Left forelimb (tissue), 1 donor: ENCODE measurements at places on chromosomes 16 and 17.

DNA sequence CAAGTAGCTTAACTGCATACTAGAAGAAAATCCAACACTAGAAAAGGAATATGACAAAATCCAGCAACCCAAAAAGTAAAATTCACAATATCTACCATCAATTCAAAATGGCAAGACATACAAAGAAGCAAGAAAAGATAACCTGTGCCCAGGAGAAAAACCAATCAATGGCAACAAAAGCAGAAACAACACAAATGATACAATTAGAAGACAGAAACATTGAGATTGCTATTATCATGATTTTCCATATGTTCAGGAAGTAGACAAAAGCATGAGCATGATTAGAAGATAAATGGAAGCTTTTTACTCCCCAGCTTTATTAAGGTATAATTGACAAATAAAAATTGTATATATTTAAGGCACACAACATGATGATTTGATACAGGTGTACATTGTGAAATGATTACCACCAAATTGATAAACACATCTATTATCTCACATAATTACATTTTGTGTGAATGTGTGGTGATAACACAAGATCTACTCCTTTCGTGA lies 117.3 kb downstream of the CA10 start:
- no peak for DNase-seq

DNA sequence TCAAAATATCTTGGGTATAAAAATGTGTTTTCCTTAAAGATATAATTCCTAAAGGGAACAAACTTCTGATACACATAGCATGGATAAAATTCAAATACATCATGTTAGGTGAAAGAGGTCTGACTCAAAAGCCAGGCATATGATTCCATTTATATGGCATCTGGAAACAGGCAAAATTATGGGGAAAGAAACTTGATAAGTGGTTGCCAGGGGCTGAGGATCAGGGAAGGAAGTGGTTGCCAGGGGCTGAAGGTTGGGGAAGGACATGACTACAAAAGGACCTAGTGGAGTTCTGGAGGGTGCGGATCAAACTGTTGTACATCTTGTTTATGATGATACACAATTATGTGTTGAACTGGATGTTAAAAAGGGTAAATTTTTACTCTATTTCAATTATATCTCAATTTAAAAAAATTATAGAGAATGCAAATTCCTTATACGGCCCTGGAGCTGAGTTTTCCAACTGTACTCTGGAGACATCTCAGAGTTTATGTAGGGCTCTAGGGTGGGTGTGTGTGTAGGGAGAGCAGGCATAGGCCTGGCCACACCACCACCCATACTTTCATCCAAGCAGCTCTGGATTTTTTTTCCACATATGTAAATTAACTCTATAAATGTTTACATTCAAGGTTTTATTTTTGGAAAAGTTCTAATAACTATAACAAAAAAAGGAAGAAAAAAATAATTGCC lies 55.0 kb downstream of the AMFR start:
- no peak for DNase-seq

- DNase-seq: no peak
Measured at GRCh38 chr17:49783071-49783715, 5.3 kb upstream of the KAT7 start.

- DNase-seq: peak; percentile 81
Measured at GRCh38 chr17:68290955-68291835, at the start of the genes ARSG and SLC16A6. TSS of gene ARSG (plus strand) at chr17:68291495. CDS start at chr17:68307494, 15,999 bp downstream. TSS of gene SLC16A6 (minus strand) at chr17:68291127. CDS start at chr17:68278320, 12,807 bp downstream.

GRCh38 chr17:69819316-69820087 lies 255.5 kb upstream of the KCNJ16 start:
- DNase-seq: no peak

- DNase-seq: no peak
Measured at GRCh38 chr16:47640661-47641060, 179.5 kb downstream of the PHKB start.

DNA sequence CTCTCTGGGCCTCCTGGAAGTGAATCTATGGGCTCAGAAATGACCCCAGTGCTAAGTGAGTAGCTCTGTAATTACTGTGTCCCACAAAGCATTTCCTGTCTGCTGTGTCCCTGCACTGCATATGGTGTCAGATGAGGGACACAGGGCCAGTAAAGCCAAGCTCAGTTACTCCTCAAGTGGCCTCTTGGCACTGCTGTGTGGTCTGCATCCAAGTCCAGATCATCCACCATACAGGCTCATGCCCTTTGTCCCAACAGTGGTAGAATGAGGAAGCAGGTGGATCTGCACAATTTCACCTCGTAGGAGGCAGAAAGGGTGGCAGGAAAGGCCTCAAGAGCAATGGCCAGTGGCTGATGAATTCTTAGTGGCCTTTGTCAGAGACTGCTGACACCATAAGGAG lies 146.8 kb downstream of the SOX9 start:
- DNase-seq: no peak

GRCh38 chr16:30992931-30993816 lies 8.2 kb downstream of the HSD3B7 start:
- no peak for DNase-seq

- DNase-seq: no peak
Measured at GRCh38 chr16:3752984-3753383, 35.7 kb upstream of the TRAP1 start.

DNA sequence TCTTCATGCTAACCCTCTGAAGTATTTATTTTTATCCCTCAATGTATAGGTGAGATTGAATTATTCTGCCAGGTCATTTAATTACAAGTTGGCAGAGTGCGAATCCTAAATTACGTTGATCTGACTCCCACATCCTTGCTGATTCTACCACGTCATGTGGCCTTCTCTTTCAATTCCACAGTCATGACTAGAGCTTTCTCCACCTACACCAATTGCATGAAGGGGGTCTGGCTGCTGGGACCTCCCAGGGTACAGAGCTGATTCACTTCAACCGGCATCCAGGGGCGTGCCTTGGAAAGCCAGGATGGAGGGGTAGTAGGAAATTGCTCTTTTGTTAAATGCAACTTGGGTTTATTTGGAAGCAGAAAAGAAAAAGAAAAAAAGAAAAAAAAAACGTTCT lies 41.1 kb upstream of the CDH13 start:
- no peak for DNase-seq

DNA sequence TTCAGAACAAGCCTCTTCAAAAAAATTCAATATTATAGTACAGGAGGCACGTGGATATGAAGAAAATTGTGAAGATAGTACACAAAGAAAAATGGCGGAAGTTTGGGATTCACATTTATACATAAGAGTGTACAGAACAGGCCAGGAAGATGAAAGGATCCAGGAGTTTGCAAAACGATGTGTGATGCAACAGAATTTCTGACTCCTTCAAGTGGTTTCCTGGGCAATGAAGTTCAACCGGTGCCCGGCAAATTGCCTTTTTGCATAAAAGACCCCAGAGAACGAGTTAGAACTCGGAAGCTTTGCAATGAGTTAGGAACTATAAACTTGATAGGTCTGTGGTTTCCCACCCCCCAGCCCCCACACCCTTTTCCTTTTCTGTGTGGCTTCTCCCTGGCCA lies 189.1 kb downstream of the SALL1 start:
- no peak for DNase-seq

- no peak for DNase-seq
Measured at GRCh38 chr17:31573861-31574260, 182.4 kb downstream of the RAB11FIP4 start.

DNA sequence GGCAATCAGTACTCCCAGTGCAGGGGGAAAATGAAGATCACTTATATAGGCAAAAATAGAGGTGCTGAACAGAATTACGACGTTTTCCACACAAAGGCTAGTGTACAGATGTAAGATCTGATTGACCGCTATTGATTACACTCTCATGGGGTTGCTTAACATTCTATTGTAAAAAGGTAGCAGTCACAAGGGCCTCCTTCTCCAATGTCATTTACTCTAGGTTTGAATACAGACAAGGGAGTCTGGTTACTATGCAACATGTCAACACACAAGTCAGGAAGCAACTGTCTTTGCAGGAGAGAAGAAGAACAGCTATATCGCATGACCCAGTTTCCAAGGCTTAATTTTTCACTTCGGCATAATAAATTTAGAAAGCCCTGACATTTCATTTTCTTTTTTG lies 7.9 kb downstream of the KRT37 start:
- no peak for DNase-seq

DNA sequence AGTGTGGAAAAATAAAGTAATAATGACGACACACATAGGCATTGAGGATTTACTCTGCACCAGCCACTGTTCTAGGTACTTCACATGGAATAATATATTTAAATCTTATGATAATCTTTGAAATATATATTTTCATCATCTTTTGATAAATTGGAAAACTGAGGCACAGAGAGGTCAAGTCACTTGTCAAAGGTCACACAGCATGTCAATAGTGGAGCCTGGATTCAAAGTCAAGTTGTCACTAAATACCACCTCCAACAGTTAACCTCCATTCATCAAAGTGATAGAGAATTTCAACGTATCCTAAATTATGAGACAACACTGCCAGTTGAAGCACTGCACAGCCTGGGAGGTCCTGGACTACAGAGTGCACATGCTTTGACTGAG lies 121.7 kb downstream of the IRX5 start:
- no peak for DNase-seq

- DNase-seq: no peak
Measured at GRCh38 chr17:73650617-73651200, 6.5 kb upstream of the SDK2 start.

GRCh38 chr17:32755045-32755805 lies 121.7 kb downstream of the MYO1D start:
- DNase-seq: no peak

GRCh38 chr17:2002767-2003329 lies 22.3 kb downstream of the RTN4RL1 start:
- DNase-seq: no peak
